ENCODE measurements at places on chromosomes 2 and 18.

GRCh38 chr2:32522770-32523169 lies 105.1 kb upstream of the TTC27 start:
- DNase-seq: no peak

DNA sequence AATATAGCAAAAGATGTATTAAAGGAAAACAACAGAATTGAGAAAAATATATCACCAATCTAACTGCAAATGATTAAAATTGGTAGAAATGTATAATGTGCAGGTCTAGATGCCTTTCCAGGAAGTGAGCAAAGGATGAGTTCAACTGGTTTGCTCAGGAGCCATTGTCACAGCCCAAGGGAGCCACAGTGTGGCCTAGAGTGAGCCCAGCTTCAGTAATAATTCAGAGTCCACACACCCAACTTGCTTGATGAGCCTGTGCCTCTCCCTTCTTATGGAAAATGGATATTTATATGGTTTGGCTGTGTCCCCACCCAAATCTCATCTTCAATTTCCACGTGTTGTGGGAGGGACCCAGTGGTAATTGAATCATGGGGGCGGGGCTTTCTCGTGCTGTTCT lies 92.2 kb upstream of the ASAP2 start:
- DNase-seq: no peak

DNA sequence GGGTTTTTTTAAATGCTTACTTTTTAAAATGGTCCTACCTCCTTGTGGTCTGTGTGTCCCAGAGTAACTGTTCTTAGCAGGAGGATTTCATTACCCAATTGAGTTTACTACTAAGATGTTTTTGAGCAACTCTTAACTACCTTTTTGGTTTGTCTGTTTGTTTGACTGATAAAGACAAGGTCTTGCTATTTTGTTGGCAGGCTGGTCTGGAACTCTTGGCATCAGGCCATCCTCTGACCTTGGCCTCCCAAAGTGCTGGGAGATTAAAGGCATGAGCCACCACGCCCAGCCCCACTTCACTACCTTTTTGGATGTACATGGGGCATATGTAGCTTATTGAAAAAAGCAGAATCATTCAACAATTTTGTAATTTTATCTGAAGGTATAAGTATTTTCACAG lies 14.9 kb downstream of the MRPS9 start:
- DNase-seq: no peak

DNA sequence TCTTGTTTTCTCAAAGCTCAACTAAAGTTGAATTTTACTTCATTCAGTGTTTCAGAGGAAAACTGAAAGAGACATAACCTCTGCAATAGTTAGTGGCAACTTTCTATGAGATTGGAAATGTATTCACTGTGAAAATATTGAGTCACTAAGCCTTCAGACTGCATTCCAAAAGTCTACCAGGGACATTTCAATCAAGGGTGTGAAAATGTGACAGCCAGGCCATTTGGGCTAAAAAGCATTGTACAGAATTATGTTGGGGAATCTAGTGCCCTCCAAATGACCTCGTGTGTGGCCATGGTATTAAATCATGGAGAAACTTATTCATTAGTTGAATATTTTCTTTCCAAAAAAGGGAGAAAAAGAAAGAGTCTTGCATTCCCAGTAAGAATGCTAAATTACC lies 251.9 kb downstream of the GRB14 start:
- no peak for DNase-seq

- DNase-seq: peak; percentile 4
Observed at GRCh38 chr18:22632191-22632590, 214.5 kb upstream of the CTAGE1 start.

Measured in foreskin fibroblast (primary cell).